ENCODE measurements at places on chromosomes 13 and 19.

DNA sequence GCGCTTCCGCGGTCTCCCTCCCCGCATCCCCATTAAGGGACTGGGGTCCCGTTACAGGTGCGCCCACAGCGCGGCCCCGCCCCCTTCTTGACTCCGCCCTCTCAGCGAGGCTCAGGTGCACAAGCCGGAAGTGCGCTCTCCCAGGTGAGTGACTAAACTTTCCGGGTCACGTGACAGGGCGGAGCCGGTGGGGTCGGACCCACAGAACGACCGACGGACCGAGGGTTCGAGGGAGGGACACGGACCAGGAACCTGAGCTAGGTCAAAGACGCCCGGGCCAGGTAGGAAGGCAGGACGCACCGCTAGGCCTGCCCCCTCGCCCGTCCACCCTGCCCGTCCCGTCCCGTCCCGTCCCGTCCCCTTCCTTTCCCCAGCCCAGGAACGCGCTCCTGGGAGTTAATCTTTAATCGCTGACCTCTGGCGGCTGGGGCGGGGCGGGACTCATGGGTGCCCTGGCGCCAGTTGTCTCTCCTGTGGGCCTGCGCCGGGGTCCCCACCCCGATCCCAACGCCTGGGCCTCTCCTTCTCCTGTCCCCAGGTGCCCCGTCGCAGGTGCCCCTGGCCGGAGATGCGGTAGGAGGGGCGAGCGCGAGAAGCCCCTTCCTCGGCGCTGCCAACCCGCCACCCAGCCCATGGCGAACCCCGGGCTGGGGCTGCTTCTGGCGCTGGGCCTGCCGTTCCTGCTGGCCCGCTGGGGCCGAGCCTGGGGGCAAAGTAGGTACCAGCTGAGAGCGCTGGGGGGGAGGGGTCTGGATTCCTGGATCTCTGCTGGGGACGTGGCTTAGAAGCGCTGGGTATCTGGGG, at the start of gene CRB3:
TSS of gene CRB3 (plus strand) at position 202 of the 804 bp plus-strand sequence. CDS start at position 633, 431 bp downstream.
- DNase-seq: peak; percentile 68

GRCh38 chr19:18961767-18962620, 21.0 kb upstream of the HOMER3 start:
- no peak for DNase-seq

- no peak for DNase-seq
Observed at GRCh38 chr13:77846173-77846572, 72.5 kb downstream of the EDNRB start.

DNA sequence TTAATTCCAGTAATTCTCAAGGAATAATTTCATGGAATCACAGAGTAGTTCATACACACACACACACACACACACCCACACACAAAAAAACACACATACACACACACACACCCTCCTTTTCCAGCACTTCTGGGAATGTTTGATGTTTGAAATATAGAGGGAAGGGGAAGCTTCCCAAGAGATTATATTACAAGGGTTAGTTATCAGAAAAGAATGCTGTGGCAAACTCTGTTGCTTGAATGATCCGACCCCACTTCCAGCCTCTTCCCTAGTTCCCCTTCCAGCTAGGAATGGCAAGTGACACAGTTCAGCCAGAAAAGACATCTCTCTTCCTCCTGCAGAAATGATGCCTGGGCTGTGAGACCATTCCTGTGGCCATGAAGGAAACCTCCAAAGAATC, 49.9 kb downstream of the KCTD12 start:
- no peak for DNase-seq

DNA sequence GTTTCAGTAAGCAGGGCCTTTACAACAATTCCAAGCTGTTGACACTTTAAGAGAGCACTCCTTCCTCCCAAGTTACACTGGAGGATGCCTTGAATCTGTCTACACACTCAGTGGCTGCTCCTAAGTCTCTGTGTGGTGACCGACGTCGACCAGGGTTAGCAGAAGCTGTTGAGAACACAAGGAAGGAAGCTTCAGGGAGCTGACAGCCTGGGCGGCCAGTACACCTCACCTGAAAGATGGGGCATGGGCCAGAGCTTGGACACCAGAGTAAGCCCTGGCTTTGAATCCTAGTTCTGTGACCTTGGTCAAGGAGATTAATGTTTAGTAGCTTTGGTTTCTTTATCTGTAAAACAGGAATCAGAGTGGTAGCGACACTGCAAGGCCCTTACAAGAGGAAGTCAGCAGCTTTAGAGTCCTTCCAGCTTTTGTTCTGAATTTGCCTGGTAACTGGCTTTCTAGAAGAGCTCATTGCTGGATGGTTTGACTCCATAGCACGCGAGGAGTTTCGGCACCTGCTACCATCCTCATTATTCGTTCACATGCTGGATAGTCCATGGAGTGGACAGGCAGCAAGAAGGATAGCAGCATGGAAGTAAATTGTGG, 214.2 kb downstream of the FGF9 start:
- no peak for DNase-seq

DNA sequence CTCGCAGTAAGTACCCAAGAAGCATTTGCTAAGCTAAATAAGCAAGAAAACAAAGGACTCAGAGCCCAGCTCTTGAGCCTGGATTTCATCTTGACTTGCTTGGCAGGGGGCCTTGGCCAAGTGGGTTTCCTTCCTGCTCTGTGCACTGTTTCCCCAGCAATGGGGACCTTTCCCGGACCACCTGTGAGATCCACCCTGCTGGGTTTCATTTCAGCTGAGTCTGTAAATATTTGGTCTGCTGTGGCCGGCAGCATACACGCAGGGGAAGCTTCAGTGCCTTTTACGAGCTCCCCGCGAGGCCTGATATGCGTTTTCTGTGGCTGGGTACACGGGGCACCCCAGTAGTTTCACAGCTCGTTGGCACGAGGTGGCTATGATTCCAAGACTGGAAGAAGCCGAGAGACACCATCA, 12.4 kb upstream of the TINCR start:
- no peak for DNase-seq

DNA sequence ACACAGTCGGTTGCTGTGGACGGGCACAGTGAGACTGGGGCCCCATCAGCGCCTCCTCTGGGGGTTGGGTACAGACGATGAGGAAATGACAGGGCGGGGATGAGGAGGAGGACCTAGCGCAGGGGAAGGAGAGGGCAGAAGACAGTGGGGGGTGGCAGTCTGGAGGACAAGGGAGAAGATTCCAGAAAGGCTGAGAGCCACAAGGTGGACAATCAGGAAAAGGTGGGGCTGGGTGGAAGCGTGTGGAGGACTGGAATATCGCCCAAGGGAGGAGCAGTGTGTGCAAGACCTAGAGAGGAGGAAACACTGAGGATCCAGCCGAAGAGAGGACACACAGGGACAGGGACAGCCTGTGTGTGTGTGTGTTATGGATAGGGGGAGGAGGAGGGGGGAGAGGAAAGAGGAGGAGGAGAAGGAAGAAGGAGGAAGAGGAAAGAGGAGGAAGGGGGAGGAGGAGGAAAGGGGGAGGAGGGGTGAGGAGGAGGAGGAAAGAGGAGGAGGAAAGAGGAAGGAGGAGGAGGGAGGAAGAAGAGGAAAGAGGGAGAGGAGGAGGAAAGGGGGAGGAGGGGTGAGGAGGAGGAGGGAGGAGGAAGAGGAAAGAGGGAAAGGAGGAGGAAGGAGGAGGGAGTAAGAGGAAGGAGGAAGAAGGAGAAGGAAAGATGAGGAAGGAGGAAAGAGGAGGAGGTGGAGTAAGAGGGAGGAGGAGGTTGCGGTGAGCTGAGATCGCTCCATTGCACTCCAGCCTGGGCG, 15.8 kb upstream of the GARIN5A start:
- no peak for DNase-seq

DNA sequence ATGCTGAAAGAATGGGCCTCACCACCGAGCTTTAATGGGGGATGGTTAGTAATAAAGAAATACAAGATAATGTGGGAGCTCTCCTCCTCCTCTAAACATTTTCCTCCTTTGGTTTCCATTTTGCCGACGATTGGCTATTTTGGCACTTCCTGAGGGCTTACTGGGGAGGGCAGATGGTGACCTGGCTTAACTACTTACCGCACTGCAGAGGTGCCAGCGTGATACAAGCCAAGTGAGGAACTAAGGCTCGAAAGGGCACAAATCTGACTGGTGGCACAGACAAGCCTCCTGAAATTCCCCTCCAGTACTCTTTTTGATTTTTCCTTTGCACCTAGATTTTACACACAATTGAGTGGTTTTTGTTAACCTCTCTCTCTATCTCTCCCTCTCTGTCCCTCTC, 53.3 kb upstream of the RAP2A start:
- no peak for DNase-seq

DNA sequence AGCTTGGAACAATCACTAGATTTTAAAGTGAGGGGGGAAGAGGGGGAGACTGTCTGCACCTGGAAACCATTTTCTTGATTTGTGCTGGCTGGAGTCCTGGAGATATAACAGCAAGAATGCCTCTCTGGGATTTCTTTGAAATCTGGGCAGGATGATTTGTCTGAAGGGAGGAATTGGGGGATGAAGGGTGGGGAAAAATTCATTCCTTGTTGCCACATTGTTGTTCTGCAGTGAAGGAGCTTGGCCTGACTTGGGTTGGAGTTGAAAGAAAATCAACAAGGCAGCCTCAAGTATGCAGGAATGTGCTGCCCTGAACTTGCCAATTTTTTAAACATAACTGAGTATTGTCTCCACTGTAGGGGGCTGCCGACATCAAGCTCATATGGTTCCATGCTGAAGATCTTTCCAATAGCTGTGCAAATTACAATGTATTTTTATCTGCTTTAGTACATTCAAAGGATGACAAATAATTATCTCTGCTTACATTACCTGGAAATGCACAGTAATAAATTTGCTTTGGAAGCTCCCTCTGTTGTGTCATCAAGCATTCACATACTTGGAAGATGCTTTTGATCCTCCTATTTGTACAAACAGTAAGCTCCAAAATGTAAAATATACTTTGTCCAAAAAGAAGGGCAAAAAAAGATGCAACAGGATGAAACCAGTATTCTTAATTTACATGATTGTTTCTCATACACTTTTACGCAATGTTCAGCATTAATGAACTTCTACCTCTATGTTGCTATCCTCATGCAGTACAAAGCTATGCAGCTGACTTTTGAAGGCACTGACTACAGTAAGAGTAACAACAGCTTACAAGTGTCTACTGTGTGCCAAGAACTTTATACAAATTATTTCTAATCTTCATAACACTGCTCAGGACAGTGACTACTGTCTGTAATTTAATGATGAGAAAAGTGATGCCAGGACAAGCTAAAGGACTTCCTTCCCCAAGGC, 627.9 kb upstream of the KLF12 start:
- no peak for DNase-seq

GRCh38 chr19:42596391-42597072, 1.8 kb upstream of the CEACAM8 start:
- no peak for DNase-seq

DNA sequence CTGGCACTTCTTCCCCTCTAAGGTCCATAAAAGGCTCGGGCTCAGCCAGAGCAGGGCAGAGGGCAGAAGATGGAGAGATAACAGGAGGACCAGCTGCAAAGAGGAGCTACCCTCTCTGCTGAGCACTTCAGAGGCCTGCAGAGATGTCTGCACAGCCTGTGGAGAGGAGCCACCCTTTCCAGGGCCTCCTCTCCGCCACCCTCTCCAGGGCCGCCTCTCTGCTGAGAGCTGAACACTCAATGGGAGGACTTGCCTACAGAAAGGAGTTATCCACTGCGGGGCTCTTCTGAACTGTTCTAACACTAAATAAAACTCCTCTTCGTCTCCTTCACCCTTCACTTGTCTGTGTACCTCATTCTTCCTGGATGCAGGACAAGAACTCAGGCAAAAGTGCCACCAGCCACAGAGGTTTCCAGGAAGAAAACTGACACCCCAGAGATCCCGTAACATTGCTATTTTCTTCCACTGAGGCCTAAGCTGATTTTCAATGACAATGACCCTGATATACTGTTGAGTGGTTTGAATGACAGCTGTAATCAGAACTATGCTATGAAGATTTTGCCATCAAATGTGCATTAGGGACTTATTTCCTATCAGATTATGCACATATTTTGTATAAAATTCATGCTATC, 16.2 kb upstream of the TSC22D1 start:
- DNase-seq: no peak
